ENCODE measurements at places on chromosomes 7 and 10. TPM values are rescaled to one million over a fixed set of nuclear protein-coding genes. Genes with fewer than 3 reads are reported as not detected.

The HOXA10 gene
- total RNA-seq = 7.8 TPM

The CTTNBP2 gene
- total RNA-seq = 3.2 TPM

The ABCA13 gene
- total RNA-seq = 0.09 TPM

The PRLHR gene
- total RNA-seq = not detected

The TMEM139 gene
- 26.2 TPM for total RNA-seq

The UPK3BL2 gene
- total RNA-seq = 9.3 TPM

The TCAF1 gene
- total RNA-seq = 95.1 TPM

DNA sequence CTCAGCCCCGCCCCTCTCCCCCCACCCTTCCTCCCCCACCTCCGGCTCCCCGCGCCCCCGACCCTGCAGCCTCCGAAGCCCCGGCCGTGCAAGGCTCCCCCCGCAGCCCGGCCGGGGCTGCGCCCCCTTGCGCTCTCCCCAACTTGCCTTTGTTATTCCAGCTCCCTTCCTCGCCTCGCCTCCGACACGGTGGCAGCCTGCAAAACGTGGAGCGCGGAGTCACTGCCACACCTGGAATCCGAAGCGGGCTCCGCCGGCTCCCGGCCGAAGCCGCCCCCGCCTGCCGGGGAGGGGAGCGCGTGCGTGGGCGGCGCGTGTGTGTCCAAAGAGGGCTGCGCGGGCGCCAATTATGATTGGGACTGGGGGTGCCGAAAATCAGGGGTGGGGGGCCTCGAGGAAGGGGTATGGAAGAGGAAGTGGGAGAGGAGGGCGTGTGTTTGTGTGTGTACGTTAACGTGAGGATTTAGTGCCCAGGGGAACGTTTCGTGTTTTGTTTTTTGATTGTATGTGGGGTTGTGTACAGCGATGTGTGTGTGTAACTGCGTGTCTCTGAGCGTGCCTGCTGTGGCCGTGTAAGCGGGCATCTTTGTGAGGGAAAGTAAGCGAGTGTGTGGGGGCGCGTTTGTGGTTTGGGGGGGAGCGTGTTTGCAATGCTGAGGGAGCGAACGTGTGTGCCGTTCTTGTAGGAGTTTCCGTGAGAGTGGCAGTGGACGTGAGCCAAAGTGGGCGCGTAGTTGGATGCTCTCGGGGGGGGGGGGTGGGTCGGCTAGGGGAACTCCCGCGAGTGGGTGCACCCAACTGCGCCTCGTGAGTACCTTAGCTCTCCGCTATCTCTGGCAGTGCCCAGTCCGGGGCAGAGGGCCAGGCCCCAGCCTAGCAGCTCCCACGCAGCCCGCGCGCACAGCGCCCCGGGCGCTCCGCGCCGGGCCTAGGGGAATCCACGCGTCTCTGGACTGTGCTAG is 1.2 kb upstream of the ZMIZ1 start:
- DNase-seq = peak; percentile 93

DNA sequence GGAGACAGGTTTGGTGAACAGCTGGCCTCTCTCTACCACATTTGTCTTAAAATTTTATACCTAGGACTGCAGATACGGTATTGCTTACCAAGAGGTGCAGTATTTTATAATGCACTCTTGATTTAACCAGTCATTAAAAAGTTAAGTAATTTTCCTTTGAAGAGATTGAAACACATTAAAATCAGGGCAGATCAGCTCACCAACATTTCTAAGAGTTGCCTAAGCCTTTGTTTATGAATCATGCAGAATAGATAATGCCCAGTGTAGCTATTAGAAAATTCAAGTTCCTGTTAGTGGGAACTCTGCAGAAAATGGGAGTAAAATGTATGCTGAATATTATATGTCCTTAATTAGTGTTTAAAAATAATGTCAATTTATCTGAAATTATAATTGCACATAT is 140.2 kb upstream of the PRPS1L1 start:
- DNase-seq = no peak

GRCh38 chr7:27277628-27278027 is 35.0 kb downstream of the EVX1 start:
- DNase-seq = peak; percentile 66

DNA sequence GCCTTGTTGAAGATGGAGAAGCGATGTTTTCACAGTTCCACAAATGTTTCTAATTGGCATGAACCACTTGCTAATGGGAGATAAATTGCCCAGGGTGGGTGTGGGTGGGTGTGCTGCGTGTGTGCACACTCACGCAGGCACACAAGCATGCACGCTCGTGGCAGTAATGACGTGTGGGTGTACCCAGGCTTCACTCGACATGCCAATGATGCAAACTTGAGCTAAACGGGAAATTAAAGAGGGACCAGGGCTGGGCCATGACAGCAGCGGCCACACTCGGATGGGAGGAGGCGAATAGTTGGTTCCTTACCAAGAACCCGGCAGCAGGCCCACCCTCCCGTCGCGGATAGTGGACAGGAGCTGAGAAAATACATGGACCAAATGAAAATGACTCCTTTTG is 159.9 kb downstream of the TRIL start:
- no peak for DNase-seq

DNA sequence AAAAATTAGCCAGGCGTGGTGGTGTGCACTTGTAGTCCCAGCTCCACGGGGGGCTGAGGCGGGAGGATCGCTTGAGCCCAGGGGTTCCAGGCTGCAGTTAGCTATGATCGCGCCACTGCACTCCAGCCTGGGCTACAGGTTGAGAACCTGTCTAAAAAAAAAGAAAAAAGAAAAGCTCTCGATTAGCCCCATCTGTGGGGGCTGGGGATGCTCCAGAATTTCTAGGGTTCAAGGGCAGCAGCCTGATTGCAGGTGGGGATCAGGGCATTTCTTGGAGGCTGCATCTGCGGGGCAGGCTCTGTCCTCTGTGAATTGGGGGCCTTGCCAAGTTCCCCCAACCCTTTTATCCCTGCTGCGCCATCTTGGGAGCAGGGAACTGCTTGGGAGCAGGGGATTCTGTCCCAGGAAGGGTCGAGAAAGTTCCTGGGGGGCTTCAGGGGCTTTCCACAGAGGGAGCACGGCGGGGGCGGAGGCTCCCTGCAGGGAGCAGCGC is 651 bp upstream of the ARPC1A start:
- no peak for DNase-seq

- no peak for DNase-seq
Observed at GRCh38 chr7:42677751-42678699, 233.8 kb downstream of the C7orf25 start.

DNA sequence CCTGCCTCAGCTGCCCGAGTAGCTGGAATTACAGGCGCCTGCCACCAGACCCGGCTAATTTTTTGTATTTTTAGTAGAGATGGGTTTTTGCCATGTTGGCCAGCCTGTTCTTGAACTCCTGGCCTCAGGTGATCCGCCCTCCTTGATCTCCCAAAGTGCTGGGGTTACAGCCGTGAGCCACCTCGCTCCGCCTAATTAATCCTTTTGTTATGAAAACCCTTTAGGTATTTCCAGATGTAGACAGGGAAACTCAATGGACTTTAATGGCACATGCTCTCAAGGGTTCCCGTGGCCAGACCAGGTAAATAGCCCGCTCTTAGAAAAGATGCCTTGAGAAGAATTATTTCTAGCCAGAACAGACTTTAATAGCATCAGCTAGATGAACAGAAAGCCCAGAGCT is 19.7 kb upstream of the EXOC4 start:
- DNase-seq = no peak

- DNase-seq = no peak
Observed at GRCh38 chr7:7596176-7596575, 29.5 kb downstream of the MIOS start.

GRCh38 chr7:149477494-149478443 is 16.9 kb upstream of the ZNF777 start:
- DNase-seq = no peak

DNA sequence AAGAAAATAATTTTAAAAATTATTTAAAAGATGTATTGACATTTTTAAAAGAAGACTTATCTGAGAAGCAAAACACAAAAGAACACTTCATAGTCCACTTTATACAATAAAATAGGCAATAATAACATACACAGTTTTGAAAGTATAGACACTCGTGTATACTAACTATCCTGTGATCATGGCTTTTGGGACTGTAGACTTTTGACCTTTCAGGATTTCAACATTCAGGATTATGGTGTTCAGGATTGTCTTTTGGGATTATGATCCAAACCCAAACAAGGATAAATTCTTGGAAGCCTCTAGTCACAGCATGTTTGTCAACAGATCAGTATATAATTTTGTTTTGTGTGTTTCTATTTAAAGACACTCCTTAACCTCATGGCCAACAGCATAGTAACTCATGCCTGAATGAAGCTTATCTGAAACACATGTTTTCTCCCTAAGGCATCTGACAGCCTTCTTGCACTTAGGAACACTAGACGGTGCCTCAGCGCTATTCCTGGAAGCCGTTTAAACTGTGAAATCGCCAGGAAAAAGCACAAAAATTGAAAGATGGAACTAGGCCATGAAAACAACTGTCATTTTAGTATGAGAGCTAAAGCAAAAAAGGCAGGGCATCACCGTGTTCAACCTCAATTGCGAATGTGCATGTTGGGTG is 29.9 kb downstream of the GSAP start:
- DNase-seq = no peak

DNA sequence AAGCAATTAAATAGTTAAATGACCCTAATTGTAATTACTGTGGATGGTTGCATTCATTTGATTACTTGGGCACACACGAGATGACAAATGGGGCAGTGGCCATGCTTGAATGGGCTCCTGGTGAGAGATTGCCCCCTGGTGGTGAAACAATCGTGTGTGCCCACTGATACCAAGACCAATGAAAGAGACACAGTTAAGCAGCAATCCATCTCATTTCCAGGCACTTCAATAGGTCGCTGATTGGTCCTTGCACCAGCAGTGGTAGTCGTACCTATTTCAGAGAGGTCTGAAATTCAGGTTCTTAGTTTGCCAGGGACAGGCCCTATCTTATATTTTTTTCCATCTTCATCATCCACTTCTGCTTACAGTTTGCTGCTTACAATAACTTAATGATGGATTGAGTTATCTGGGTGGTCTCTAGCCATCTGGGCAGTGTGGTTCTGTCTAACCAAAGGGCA is 8.3 kb downstream of the PCBD1 start:
- DNase-seq = peak; percentile 87

- no peak for DNase-seq
Observed at GRCh38 chr10:36516281-36516680, 609.1 kb upstream of the ANKRD30A start.

- DNase-seq = no peak
Observed at GRCh38 chr7:157462840-157463239, 126.0 kb downstream of the DNAJB6 start.

DNA sequence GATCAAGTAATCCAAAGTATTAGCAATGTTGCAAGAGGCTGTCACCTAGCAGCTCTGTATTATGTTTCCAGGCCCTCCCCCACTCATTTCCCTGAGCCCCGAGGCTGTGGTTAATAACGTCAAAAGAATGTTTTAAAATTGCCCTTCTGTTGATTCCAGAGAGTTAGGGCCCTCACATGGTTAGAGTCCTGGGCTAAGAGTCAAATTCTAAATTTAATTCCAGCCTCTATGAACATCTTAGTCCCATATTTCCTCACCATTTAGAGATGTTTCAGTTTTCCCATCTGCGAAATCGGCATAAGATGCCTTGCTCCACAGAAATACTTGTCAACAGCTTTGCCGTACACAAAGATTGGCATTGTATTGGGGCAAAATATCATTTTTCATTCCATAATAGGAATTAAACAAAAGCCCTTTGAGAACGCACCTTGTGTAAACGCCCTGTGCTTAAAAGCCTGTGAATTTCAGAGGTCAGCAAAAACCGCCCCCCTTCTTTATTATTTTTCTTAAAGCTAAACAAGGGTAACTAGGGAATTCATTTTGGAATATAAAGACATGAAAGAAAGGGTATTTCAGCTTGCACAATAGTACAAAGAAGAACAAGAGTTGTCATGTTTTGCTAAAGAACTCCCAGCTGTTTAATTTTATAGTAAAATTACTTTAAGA is 135.8 kb downstream of the ARID5B start:
- no peak for DNase-seq

- no peak for DNase-seq
Observed at GRCh38 chr10:74962517-74962916, 136.1 kb downstream of the KAT6B start.

DNA sequence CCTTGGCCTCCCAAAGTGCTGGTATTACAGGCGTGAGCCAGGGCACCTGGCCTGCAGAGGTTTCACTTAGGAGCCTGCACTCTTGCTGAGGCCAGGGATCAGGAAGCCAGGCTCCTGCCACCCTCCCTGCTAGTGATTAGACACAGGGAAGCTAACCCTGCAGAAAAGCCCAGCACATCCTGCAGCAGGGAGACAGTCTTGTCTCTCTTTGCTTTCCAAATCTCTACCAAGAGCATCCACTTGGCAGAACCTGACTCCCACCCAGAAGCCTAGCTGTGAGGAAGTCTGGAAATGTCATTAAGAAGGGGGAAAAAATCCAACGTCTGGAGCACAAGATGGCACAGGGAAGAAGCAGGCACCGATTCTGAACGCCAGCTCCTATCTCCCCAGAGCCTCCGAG is 8.0 kb upstream of the FAM171A1 start:
- DNase-seq = no peak

GRCh38 chr7:78620920-78621319 is 822.3 kb downstream of the PHTF2 start:
- DNase-seq = peak; percentile 47

DNA sequence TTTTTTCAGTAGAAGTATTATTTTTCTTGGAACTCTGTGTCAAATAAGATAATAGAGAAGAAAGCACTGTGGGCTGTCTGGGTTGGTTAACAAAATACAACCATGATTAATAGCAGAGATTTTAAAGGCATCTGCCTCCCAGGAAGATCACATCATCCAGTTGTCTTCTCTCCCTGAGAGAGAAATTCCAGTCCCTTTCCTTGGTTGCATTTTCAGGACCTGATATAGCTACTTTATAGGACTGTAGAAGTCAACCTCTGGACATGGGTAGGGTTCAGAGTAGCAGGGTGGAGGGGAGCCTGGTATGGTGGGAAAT is 309.9 kb upstream of the IGFBP3 start:
- DNase-seq = no peak

- no peak for DNase-seq
Observed at GRCh38 chr10:66803174-66803573, 122.7 kb upstream of the LRRTM3 start.

DNA sequence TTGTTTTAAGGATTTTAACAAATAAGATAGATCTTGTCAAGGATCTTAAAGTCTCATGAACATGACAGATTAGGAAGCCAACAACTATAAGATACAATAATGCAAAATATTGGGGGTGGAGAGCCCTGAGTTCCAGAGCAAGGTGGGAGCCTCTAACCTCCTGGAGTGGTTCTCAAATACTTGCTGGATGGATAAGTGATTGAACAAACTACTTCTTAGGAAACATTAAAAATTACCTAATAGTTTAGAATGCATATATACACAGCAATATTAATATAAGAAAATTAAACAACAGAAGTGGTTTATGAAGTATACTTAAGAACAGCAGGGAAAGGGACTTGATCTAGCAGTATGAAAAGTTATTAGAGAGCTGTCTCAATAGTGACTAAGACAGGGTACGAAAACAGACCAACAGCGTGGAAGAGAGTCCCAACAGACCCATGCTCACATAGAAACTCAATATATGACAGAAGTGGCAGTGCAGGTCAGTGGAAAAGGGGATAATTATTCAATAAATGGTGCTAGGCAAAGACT is 28.3 kb downstream of the CRPPA start:
- no peak for DNase-seq

GRCh38 chr10:810351-810846 is 120.9 kb upstream of the DIP2C start:
- peak; percentile 48 for DNase-seq
